ENCODE measurements at places on chromosomes 1 and 21. TPM values are rescaled to one million over a fixed set of nuclear protein-coding genes. Genes with fewer than 3 reads are reported as not detected.

The BSND gene
- 3.7 TPM for total RNA-seq

The PGM1 gene
- 67.6 TPM for total RNA-seq

The PLOD1 gene
- total RNA-seq = 96.3 TPM

The GCSAML gene
- 0.41 TPM for total RNA-seq

The RRP1B gene
- 21.1 TPM for total RNA-seq

The KDF1 gene
- 8.9 TPM for total RNA-seq

The FGR gene
- 10.9 TPM for total RNA-seq

The SLC44A5 gene
- total RNA-seq = 8.4 TPM

The KCNJ9 gene
- total RNA-seq = 0.12 TPM

The NBPF3 gene
- 10.3 TPM for total RNA-seq

The CHIA gene
- total RNA-seq = not detected

The ACKR1 gene
- total RNA-seq = 1.6 TPM

The JAM2 gene
- total RNA-seq = 12.1 TPM

Measured in metanephros (tissue), 2 donors.